ENCODE measurements at places on chromosomes 6 and 20. TPM values are rescaled to one million over a fixed set of nuclear protein-coding genes. Genes with fewer than 3 reads are reported as not detected.

GRCh38 chr6:4485735-4486134 is 290.5 kb upstream of the CDYL start:
- no peak for DNase-seq

- DNase-seq, result no peak
Observed at GRCh38 chr6:36252005-36252404, 17.9 kb upstream of the PNPLA1 start.

DNA sequence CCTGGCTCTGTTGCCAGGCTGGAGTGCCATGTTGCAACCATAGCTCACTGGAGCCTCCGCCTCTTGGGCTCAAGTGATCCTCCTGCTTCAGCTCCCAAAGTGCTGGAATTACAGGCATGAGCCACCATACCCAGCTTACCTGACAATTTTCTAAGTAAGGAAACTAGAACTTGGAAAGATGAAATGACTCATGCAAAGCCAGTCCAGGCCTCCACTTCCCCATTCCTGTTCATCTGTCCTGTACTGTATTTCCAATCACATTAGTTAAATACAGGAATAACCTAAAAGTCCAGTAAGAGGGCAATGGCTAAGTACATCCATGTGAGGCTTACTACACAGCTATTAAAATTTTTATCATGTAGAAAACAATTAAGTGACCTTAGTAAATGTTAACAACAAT is 8.3 kb upstream of the ADGB start:
- DNase-seq, result no peak

The DPPA5 gene
- total RNA-seq, result not detected

- DNase-seq, result no peak
Observed at GRCh38 chr6:39824030-39824926, 32.1 kb downstream of the DAAM2 start.

- DNase-seq, result no peak
Observed at GRCh38 chr6:15256538-15257271, 10.8 kb downstream of the JARID2 start.

The RPP40 gene
- 13.1 TPM for total RNA-seq

The GJA10 gene
- total RNA-seq, result not detected

- no peak for DNase-seq
Observed at GRCh38 chr6:163384510-163384909, 30.0 kb upstream of the QKI start.

DNA sequence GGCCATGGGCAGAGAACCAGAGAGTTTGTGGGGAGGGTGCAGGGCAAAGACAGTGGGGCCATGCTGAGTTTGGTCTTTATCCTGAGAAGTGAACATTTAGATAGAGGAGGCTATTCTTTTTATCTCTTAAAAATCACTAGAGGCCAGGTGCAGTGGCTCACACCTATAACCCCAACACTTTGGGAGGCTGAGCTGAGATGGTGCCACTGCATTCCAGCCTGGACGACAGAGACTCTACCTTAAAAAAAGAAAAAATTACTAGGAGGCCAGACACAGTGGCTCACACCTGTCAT is 8.7 kb downstream of the PXMP4 start:
- no peak for DNase-seq

All from Caco-2 (cell line).